ENCODE measurements at places on chromosomes 7 and 10. TPM values are rescaled to one million over a fixed set of nuclear protein-coding genes. Genes with fewer than 3 reads are reported as not detected.
A peak's percentile ranks its signal among the peaks of the same experiment; 100 is the strongest.

Gene CYP3A5
- 80.3 TPM for total RNA-seq

Gene PIK3CG
- 4.4 TPM for total RNA-seq

DNA sequence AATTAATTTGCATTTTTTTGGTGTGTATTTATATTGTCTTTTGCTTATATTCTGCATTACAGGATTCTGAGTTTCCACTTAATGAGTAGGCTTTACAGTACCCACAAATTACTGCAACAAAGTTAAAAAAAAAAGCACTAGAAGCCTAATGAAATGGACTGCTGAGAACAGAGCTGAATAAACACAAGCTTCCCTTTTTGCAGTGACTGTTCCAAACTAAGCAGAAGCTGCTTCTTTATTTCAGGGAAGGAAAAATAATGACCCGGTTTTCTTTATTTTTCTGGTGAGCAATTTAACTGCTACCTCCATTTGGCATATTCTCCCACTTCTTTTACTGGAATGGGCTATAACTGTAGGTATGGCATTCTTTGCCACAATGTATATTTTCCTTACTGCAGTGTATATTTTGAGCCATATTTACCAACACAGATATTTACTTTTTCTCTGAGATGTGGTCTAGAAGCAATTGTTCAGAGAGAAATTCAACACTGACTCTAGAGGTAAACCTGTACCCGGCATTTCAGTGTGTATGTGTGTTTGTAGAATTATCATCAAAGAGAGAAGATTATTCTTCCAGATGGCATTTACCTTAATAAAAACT, 56.9 kb downstream of the HDAC9 start:
- DNase-seq: no peak
- no peaks in the 10 kb centered on the region for H3K27me3 ChIP-seq
- H3K4me3 ChIP-seq: no peak overlapping the region
- H3K4me1 ChIP-seq: peaks cover 8% of the 10 kb centered on the region
- H3K36me3 ChIP-seq: no peaks in the 10 kb centered on the region

DNA sequence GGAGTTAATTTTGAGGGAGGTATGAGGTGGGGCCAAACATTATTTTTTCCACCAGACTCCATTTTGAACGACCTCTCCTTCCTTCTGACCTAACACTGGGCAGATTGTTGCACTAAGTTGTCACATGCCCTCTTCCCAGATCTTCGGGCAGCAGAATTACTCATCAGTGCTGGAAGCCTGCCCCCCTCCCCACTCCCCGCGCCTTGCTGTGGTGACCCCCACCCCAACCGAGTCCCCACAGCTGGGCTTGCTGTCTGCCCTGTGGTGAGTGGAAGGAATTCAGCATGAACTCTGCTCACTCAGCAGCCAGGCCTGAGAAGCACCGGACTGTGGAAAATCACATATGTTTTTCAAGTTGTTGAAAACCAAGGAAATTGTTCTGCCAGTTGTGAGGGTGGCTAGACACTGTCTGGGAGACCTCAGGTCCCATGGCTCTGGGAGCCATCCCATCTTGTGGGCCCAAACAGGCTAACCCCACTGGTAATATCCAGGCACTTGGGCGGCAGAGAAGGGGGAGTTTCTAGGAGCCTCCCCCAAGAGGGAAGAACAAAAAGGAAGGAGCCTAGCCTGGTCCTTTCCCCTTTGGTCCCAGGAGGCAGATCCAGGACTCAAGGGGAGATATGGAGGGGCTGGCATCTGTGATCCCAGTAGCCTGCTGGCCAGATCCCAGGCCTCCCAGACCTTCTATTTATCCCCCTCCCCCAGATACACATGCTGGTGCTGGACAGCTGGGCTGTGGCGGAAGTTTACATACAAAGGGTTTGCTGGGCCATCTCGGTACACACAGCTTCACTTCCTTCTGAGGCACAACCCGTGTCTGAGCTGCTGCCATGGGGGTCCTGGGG, 3.5 kb upstream of the AEBP1 start:
- DNase-seq: no peak
- no peaks in the 10 kb centered on the region for H3K36me3 ChIP-seq

Gene NAT16
- not detected for total RNA-seq

DNA sequence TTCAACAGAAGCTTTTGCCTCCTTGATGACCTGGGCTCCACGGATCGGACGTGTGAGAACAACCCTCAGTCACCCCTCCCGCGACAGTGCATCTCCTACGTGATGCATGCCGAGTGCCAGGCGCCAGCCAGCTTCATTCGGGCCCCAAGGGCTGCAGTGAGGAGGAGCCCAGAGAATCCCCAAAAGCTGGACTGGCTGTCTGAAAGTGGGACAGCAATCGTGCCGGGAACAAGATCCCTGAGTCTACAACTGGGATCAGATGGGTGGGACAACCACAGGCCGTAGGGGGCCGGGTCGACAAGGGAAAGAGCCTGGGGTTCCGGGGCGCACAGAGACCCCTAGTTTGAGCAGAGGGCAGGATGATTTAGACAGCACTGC, 27.2 kb downstream of the EBF3 start:
- H3K27ac ChIP-seq: no peak overlapping the region
- no peaks in the 10 kb centered on the region for H3K36me3 ChIP-seq
- no peaks in the 10 kb centered on the region for H3K27me3 ChIP-seq
- DNase-seq: no peak

DNA sequence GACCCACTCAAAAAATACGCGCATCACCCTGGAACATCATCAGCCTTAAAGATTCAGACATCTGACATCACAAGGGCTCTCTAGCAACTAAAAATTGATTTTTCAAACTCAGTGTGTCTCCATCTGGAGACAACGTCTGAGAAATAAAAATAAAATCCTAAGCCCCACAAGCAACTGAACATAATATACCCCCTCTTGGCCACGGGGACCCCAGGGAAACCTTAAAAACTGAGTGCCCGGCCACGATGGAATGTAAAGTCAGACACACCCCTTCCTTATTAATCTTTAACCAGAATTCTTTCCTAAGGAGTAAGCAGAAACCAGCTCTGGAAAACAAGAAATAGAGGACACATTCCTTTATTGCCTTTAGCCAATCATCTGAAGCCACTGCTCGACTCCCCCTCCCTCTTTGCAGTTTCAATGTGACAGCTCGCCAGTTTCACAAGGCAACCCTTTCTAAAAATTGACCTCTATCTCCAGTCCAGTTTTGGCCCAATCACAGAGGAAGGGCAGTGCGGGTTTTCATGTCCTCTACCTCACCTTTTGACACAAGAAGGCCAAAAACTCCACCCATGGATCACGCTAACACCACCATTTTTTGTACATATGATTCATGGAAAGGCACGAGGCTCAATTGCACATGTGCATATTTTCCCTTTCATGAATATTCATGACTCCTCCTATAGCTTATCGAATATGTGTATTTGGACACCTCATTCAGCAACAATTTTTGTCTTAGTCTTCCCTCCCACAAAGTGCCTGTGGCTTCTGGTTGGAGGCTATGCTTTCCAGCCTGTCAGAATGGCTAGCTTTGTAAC, 24.2 kb downstream of the IFIT3 start:
- peak overlapping the region; percentile 85 for H3K27ac ChIP-seq
- no peaks in the 10 kb centered on the region for H3K36me3 ChIP-seq
- H3K4me1 ChIP-seq: peaks cover 37% of the 10 kb centered on the region
- H3K27me3 ChIP-seq: no peaks in the 10 kb centered on the region
- no peak for DNase-seq

Gene GPR158
- total RNA-seq: 0.49 TPM

Gene TSPAN13
- total RNA-seq: 13.8 TPM

DNA sequence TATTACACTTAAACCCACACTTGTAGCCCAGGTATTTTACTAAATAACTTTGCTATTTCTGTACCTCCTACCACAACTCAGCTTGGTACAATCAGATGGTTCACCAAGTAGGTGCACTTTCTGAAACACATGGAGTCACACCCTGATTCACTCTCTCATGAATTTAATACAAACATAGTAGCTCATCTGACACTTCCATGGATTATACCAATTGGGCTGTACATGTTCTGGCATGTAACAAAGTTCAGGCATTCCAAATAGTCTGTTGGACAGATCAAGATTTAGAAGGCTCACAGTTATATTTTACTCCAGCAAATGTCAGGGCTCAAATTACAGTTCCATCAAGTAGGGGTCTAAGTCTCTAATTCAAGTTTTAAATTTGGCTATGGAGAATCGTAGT, 62.2 kb upstream of the RNF148 start:
- no peaks in the 10 kb centered on the region for H3K36me3 ChIP-seq
- no peak overlapping the region for H3K27ac ChIP-seq
- no peaks in the 10 kb centered on the region for H3K27me3 ChIP-seq
- H3K4me1 ChIP-seq: no peaks in the 10 kb centered on the region
- no peak for DNase-seq

DNA sequence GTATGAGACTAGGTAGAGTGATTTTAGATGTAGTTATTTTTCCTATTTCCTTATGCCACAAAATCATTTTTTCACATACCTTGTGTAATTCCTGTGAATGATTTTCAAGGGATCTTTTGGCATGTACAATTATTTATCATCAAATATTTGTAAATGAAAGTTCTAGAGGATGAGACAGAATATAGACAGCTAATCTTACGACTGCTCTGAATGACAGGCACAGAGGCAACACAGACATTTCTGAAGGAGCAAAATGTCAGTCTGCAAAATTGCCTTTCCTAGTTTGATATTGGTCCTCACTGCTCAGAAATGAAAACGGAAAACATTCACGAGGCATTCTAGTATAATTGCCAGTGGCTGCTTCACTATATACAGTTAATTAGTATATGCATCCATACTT, 810.6 kb upstream of the C7orf33 start:
- no peak for DNase-seq
- H3K27me3 ChIP-seq: no peaks in the 10 kb centered on the region
- H3K4me1 ChIP-seq: no peaks in the 10 kb centered on the region
- no peak overlapping the region for H3K4me3 ChIP-seq
- H3K27ac ChIP-seq: no peak overlapping the region

DNA sequence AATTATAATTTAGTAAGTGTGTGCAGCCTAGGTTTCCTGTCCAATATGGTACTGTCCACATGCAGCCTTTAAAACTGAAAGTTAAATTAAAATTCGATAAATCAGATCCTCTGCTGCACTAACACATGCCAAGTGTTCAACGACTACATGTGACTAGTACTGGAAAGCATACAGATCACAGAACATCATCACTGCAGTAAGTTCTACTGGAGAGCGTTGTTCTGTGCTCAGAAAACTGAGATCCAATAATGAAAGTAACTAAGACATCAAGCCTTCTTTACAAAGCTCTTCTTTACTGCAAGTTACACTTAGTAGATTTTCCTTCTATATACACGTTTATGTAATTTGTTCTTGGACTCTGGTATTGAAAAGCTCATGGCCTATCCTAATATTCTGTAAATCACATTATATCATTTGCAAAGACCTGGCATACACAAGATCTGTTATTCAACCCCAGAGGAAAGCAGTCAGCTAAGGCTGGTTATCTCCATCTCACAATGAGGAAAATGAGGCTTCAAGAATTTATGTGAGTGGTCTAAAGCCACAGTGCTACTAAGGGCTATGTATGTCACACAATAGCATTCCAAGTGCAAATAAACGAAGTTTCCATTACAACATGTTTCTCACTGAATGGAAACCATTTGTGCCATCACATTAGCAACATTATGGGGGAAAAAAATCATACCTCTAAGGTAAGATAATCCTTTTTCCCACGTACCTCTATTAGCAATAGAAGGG, 77.6 kb downstream of the VPS41 start:
- no peak overlapping the region for H3K4me3 ChIP-seq
- H3K36me3 ChIP-seq: no peaks in the 10 kb centered on the region
- H3K4me1 ChIP-seq: peaks cover 4% of the 10 kb centered on the region

DNA sequence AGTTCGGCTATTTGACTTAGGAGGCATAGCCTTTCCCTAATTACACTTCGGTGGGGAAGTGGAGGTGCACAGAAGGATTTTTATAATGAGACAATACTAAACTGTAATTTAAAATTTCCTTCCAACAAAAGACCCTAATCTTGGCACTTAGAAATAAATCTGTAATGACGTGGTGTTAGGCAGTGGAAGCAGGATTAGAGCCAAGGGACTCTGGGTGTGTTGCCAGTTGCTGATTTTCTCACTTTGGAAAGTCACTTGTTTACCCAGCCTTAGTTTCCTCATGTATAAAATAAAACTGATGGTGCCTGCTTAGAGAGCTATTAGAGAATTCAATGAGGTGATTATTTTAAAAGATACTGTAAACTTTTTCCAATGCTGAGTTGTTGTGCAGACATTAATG, 287.2 kb downstream of the AUTS2 start:
- no peak overlapping the region for H3K4me3 ChIP-seq
- H3K4me1 ChIP-seq: no peaks in the 10 kb centered on the region
- H3K27ac ChIP-seq: no peak overlapping the region
- DNase-seq: no peak
- no peaks in the 10 kb centered on the region for H3K36me3 ChIP-seq
- H3K27me3 ChIP-seq: no peaks in the 10 kb centered on the region

- H3K36me3 ChIP-seq: no peaks in the 10 kb centered on the region
- H3K27ac ChIP-seq: no peak overlapping the region
- no peak for DNase-seq
- no peak overlapping the region for H3K4me3 ChIP-seq
- H3K4me1 ChIP-seq: peaks cover 4% of the 10 kb centered on the region
Observed at GRCh38 chr7:5614600-5614999, 166.9 kb downstream of the RNF216 start.

Gene USP6NL
- total RNA-seq: 23.3 TPM

Gene PALD1
- total RNA-seq: 6.9 TPM

DNA sequence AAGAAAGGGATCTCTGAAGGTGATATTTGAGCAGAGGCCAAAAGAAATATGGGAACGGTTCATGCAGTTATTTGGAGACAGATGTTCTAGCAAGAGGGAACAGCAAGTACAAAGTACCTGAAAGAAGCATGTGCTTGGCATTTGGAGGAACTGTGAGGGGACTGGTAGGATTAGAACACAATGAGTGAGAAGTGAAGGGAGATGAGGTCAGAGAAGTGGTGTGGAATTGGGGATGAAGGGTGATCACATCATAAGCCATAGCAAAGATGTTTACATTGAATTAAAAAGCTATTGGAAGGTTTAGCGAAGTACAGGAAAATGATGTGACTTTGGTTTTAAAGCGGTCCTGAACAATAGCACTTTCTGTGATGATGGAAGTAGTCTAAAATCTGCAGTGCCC, 402.4 kb upstream of the LRGUK start:
- no peaks in the 10 kb centered on the region for H3K27me3 ChIP-seq
- no peak overlapping the region for H3K27ac ChIP-seq
- H3K4me1 ChIP-seq: no peaks in the 10 kb centered on the region
- H3K4me3 ChIP-seq: no peak overlapping the region
- no peaks in the 10 kb centered on the region for H3K36me3 ChIP-seq

DNA sequence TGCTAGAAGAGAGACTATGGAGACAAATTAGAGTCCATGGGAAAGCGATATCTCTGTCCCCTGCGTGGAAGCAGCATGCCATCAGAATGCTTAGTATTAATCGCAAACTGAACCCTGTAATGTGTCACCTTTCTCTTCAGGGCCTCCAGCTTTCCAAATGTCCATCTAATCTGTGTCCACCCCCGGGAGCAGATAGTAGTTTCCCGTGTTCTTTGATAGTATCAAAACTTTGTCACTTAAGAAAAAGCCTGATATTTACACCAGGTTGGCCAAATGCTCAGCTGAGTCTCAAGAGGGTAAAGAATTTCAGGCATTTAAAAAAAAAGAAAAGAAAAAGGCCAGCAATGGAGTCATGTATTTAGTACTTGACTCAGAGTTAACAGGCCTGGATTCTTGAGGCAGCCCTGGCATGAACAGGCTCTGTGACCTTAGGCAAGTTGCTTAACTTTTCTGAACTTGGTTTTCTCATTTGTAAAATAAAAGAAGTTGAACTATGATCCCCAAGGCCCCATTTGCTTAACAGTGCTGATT, 10.4 kb upstream of the GSAP start:
- no peak for DNase-seq
- no peaks in the 10 kb centered on the region for H3K36me3 ChIP-seq
- H3K4me1 ChIP-seq: no peaks in the 10 kb centered on the region
- no peak overlapping the region for H3K4me3 ChIP-seq
- no peaks in the 10 kb centered on the region for H3K27me3 ChIP-seq
- no peak overlapping the region for H3K27ac ChIP-seq

All from vagina (tissue), 2 donors.